Mammary microvascular endothelial cell (primary cell): ENCODE measurements at places on chromosomes 12 and 14. TPM values are rescaled to one million over a fixed set of nuclear protein-coding genes. Genes with fewer than 3 reads are reported as not detected.

Gene VRTN
- not detected in 2 replicates for total RNA-seq

Gene SLC17A8
- total RNA-seq: not detected in 2 replicates

Gene ANKS1B
- 0.13 TPM in 1 of 2 replicates, not detected in the other for total RNA-seq

Gene FERMT2
- 115 and 121 TPM in 2 replicates for total RNA-seq

Gene KRT79
- total RNA-seq: not detected in 2 replicates

Gene GZMB
- not detected in 2 replicates for total RNA-seq
